ENCODE measurements at places on chromosomes 4 and X.

DNA sequence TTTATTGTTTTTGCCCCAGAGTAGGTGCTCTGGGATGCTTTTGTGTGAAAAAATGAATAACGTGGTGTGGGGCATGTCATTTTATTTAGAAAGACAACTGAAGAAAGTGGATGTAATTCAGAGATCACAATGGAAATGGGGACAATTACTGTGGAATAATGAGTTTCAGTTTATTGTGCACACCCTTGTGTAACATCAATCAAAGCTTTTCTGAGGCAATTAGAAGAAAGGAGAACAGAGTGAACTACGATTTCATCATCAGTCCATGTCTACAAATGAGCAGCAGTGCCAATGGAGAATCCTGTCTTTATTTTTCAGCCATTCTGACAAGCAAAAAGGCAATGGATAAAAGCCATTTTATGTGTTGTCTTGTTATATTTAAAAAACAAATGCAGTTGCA, 339.2 kb downstream of the TMA16 start:
- no peak for DNase-seq

DNA sequence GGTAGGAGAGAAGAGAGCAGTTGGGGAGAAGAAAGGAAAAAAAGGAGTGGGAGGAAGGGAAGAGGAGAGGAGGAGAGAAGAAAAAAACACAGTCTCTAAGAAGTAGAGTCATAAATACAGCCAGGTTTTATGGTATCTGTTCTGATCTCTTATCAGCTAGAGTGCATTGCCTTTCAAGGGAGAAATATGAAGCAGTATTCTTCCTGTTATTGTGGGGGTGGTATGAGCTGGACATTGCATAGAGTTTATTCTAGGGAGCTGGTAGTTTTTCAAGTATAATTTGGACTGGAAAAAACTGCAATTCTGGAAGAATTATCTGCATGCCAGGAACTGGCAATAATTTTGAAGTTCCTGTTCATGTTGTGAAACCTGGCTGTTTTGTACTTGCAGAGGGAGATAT, 54.9 kb upstream of the TAB3 start:
- no peak for DNase-seq

GRCh38 chrX:149312988-149313387, 192.1 kb downstream of the IDS start:
- no peak for DNase-seq

GRCh38 chrX:28719620-28720019, 132.4 kb downstream of the IL1RAPL1 start:
- DNase-seq = no peak

- DNase-seq = no peak
Observed at GRCh38 chrX:140249088-140249487, 255.8 kb downstream of the SOX3 start.

DNA sequence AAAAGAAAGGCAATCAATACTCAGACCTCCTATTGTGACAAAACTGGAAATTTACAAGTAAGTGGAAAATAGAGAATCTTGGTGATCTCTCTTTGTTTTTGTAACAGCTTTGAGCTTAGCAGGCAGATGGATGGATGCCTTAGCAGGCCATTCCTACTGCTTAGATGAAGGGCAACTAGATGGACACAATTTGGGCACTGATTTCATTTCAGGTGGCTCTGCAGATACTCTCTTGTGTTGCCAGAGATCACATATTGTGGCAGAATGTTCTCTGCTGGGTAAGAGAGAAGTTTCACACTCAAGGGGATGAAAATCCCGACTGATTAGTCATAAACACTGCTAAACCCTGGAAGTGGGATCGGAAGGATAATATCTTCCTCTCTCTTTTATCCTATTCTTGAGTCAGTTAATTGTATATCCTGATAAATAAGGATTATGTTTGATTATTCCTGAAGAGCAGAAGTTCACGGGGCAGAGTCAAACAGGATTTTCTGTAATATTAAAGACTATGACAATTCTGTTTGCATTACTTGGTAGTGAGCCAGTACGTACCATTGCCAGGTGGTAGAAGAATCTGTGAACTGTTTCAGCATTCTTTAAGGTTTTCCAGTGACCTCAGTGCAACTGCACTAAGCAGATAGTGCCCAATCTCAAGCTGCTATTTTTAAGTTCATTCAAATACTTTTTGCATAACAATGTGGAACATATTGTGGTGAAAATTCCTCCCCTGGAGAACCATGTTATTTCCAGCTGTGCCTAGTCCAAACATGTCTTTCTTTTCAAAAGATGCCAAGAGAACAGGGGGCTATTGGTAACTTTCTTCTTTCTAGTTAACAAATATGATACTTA, 974.3 kb downstream of the FSTL5 start:
- DNase-seq = no peak

GRCh38 chr4:159292137-159292896, 189.4 kb downstream of the RAPGEF2 start:
- no peak for DNase-seq

- DNase-seq = peak; percentile 1
Observed at GRCh38 chr4:137310166-137310565, 222.1 kb downstream of the PCDH18 start.

DNA sequence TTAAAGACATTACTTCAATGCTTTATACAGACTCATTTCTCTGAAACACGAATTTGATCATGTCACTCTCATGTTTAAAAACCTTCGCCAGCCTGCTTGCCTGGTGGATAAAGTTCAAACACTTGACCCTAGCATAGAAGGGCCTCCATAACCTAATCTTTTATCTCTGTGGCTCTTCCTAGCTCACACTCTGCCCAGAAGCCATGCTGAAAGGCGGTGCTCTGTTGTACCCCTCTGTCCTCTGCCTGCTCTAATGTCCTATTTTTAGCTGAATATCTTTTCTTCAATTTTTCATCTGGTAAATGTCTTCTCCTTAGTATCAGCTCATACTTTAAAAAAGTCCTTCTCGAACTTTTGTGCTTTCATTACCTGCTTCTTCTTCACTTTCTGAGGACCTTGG, 302.6 kb upstream of the BOD1L1 start:
- no peak for DNase-seq

GRCh38 chr4:141047228-141047884, 85.9 kb downstream of the RNF150 start:
- peak; percentile 42 for DNase-seq

GRCh38 chrX:73930300-73930699, 367.3 kb downstream of the CHIC1 start:
- peak; percentile 4 for DNase-seq

- peak; percentile 82 for DNase-seq
Observed at GRCh38 chrX:68433155-68433980, at the start of gene OPHN1. TSS of gene OPHN1 (minus strand) at chrX:68433495. CDS start at chrX:68433020, 475 bp downstream.

GRCh38 chrX:112746812-112747595, 67.3 kb upstream of the LHFPL1 start:
- no peak for DNase-seq

DNA sequence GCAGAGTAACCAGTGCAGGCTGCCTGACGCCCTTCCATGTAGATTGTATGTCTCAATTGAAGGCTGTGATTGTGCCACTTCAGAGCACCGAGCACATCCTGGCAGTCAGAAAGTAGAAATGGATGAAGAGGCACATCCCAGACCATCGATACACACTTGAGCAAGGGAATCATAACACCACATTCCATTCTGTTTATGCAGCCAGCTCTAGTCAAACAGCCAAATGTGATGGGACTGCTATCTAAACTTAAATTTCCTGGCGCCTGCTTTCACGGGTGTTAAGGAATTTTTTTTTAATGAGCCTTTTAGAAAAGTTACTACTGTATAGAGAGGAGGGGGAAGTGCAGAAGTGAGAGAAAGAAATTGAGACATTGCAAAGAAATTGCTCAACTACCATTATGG, 84.4 kb downstream of the PPARGC1A start:
- peak; percentile 43 for DNase-seq

GRCh38 chrX:134650701-134651100, 7.6 kb downstream of the PLAC1 start:
- DNase-seq = no peak

- no peak for DNase-seq
Observed at GRCh38 chr4:168511780-168512489, 15.1 kb downstream of the PALLD start.

GRCh38 chr4:163624727-163625126, 130.2 kb downstream of the TMA16 start:
- DNase-seq = no peak

- peak; percentile 15 for DNase-seq
Observed at GRCh38 chr4:53551958-53552357, 39.3 kb downstream of the LNX1 start.

GRCh38 chrX:22737541-22737940, 262.2 kb upstream of the DDX53 start:
- no peak for DNase-seq

GRCh38 chrX:149371986-149372385, 133.1 kb downstream of the IDS start:
- DNase-seq = no peak

DNA sequence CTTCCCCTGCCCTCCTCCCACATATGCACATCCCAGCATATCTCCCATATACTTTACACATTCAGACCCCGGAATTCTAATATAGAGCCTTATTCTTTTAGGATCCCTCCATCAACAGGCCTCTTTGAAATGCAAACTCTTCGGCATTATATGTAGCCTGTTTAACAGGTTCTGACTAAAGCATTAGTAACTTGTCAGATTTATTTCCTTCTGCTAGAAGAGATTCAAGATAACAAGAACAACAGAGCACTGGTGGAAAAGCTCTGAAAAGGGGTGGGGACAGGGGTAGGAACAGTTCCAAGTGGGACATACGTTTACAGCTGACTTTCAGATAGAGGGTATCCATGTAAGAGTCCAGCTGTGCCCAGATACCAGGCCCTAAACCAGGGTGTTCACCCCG, 31.7 kb upstream of the PRPS1 start:
- DNase-seq = no peak

GRCh38 chr4:172683021-172683420, 485.6 kb upstream of the GALNT7 start:
- peak; percentile 30 for DNase-seq

DNA sequence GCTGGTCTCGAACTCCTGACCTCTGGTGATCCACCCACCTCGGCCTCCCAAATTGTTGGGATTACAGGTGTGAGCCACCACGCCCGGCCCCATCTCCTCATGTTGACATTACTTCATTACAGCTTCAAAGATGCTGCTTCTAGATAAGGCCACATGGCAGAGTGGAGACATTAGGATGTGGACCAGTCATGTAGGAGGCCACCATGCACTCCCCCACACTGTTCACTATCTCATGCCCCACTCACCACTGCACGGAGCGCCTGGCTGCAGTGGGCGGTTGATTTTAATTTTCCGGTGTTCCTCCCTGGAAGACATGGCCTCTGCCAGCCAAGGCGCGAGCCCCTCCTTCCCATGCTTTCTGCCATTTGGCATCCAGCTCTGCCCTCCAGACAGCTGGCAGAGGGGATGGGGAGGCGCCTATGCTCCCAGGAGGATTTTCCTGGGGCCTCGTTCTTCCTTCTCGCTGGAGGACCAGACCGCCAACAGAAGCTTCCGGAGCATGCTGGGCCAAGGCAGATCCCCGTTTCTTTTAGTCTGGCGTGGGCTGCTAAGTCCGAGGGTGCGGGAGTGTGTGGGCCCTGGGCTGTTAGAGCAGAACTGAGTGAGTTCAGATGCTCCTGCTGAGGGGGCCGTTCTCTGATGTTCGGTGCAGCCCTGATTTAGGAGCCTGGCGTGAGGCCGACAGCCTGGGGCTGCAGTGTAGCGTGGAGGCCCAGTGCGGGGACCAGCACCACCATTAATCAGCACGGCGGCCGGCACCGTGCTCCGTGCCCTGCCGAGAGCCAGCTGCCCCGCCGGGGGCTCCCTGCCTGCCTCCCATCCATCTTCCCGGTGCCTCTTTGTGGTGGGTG, 93.1 kb downstream of the SORCS2 start:
- DNase-seq = no peak

DNA sequence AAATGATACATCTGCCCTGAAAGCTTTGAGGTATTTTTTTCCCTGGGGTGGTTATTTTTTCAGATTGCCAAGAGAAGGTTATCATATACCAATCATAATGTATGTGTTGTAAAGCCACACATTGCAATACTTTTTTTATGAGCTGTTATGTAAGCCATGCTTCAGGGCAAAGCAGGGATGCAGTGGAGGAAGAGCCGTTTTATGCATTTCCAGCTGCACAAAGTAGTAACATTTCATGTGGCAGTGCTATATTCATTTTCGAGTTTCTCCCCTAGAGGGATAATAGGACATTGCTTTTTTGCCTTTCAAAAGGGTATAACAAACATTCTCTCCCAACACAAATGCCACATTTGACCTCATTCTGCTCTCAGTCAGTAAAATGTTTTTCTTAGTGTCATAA, 68.5 kb downstream of the GALNT7 start:
- no peak for DNase-seq

GRCh38 chrX:136710325-136710951, 62.5 kb downstream of the CD40LG start:
- no peak for DNase-seq

- no peak for DNase-seq
Observed at GRCh38 chr4:169058312-169058711, 48.3 kb upstream of the CBR4 start.

Measured in HCEC 1CT (cell line).